CD4-positive, alpha-beta T cell treated with Interleukin-6 at 100 ng/mL for 8 hours (primary cell): ENCODE measurements at places on chromosomes 6 and 20.
A peak's percentile ranks its signal among the peaks of the same experiment; 100 is the strongest.

DNA sequence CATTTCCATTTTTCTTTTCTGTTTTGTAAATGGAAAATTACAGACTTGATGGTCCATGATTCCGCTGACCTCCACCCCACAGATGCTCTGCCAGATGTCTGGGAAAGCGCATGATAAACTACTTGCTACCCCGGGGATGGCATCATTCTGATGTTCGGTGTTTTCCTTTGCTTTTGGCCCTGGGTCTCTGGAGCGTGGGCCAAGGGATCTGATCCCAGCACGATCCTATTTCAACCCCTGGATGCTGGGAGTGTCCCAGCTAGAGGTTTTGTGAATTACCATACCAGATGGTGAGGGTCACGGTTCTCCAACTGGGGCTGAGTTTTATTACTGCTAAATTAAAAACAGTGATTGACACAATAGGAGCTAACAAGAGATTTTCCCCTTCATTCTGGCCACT, 25.2 kb upstream of the MYLIP start:
- DNase-seq = no peak

DNA sequence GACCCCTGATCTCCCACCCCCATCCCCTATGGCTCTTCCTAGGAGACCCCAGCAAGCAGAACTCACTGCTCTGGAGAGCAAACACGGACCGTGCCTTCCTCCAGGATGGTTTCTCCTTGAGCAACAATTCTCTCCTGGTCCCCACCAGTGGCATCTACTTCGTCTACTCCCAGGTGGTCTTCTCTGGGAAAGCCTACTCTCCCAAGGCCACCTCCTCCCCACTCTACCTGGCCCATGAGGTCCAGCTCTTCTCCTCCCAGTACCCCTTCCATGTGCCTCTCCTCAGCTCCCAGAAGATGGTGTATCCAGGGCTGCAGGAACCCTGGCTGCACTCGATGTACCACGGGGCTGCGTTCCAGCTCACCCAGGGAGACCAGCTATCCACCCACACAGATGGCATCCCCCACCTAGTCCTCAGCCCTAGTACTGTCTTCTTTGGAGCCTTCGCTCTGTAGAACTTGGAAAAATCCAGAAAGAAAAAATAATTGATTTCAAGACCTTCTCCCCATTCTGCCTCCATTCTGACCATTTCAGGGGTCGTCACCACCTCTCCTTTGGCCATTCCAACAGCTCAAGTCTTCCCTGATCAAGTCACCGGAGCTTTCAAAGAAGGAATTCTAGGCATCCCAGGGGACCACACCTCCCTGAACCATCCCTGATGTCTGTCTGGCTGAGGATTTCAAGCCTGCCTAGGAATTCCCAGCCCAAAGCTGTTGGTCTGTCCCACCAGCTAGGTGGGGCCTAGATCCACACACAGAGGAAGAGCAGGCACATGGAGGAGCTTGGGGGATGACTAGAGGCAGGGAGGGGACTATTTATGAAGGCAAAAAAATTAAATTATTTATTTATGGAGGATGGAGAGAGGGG, 1.4 kb downstream of the LTA start:
- DNase-seq = no peak

GRCh38 chr6:3140201-3140600, 17.1 kb downstream of the TUBB2A start:
- no peak for DNase-seq

DNA sequence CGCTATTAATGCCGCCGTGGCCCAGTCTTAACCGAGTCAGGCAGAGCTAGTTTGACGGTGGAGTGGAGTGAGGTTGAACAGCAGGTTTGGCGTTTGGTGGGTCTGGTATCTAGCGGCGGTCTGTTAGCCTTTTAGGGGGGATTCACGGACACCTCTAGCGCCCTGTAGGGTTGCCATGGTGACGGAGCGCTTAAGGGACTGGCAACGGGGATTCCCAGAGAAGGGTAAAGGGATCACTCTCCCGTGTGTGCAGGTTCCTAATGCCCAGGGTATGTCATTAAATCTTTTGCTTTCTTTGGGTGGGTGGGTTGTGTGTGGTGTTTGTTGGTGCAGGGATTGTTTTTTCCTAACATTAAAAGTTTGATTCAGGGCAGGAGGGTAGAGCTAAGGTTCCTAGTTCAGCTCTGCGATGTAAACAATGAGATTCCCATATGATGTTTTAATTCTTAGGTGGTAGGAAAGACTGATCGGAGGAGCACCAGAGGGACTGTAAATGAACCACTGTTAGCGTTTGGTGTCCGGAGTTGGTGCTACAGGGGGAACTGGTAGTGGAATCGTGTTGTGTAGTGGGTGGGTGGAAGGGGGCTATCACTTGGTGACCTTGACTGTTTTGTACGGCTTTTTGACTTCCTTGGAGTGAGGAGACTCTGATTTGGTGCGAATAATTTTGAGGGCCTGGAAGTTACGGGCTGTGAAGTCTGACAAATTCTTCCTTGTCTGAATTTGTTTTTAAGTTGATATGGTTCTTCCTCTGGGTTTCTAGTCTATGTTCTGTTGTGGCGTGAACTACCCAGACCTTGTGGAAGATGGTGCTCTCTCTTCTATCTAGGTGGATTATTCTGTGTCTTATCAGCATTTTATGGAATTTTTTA, 5.0 kb downstream of the BRD2 start:
- peak; percentile 39 for DNase-seq

DNA sequence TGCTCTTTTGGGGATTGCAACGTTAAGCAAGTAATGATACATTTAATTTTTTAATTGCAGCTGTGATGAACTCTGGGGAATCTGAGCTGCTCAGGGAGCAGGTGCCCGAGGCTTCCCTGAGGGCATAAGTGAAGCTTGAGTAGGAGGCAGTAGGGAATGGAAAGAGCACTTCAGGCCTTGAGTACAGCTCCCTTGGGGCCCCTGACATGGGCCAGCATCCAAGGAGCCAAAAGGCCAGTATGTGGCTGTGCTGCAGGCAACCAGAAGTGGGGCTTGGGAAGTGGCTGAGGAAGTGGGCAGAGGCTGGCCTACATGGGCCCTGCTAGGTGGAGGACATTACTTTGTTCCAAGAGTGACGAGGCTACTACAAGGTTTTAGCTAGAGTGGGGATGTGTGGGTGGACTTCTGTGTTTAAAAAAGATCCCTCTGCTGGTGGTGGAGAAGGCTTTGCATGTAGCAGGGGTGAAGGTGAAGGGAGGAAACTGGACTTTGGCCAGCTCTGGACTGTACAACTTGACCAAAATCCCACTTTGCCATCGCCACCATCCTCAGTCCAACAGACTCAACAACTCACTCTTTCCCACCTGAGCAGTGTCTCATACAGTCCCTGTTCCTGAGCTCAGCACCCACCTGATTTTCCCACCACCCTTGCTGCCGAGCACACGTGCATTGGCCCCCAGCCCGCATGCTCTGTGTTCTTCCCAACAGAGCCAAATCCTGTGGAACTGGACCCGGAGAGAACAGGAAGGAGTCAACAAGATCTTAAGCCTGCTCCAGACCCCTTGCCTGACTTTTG, 10.9 kb upstream of the ZNF831 start:
- no peak for DNase-seq
